ENCODE measurements at places on chromosomes 1 and 21.

- peak; percentile 35 for DNase-seq
Measured at GRCh38 chr1:201456499-201457309, 12.3 kb downstream of the PHLDA3 start.

- DNase-seq: no peak
Measured at GRCh38 chr1:214384373-214385079, 103.6 kb downstream of the SMYD2 start.

- no peak for DNase-seq
Measured at GRCh38 chr1:155471891-155472290, 90.7 kb downstream of the ASH1L start.

GRCh38 chr1:40450495-40451237 lies 390 bp downstream of the ZFP69B start:
- no peak for DNase-seq

DNA sequence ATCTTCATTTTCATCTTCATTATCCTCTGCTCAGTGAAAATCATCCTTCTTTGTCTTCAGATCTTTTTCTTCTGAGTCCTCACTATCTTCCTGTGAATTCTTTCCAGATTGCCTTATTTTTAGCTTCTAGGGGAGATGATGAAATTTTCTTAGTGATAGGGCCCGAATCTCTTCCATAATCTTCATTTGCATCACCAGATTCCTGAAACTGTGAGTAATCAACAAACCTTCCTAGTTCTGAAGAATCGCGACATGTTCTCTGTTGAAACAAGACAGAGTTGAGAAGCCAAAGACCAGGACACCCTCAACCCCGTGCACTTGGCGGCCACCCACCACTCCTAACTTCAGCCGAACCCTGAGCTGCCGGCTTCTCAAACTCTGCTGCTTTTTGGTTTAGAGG lies 92.8 kb upstream of the CDC42BPA start:
- DNase-seq: no peak

- DNase-seq: no peak
Measured at GRCh38 chr1:177983077-177983476, 13.2 kb upstream of the SEC16B start.

- DNase-seq: no peak
Measured at GRCh38 chr1:155024315-155024714, 9.3 kb downstream of the DCST2 start.

- DNase-seq: no peak
Measured at GRCh38 chr1:40606978-40607377, 58.5 kb downstream of the RIMS3 start.

DNA sequence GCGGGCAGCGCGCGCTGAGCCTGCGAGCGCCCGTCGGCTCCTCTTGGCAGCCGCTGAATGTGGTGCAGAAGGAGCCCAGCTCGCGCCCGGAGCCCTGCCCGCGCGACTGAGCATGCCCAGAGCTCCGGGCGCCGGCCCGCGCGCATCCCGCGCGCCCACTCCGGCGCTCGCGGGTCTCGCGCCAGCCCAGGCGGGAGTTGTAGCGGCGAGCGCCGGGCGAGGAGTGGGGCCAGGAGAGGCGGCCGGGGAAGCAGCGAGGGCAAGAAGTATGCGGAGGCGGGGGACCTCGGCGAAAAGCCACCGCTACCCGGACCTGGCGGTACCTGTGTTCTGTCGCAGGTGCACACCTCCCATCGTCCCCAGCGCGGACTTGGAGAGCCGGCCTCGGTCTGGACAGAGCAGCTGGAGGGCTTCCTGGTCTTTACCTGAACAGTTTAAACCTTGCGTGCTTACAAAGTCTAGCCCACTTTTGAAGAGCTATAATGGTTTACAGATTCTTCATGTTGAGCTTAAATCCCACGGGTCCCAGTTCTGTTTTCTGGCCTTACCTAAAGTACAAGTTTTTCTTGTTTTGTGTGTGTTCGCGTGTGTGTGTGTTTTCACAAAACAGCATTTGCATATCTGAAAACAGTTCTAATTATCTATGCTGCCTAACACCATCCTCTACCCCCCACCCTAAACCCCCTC lies at the start of gene DDAH1:
TSS of gene DDAH1 (minus strand) at position 61 of the 687 bp plus-strand sequence. CDS start 114 bp downstream, outside the sequence.
- DNase-seq: no peak
